Astrocyte (in vitro differentiated cells and primary cell): ENCODE measurements at places on chromosomes 16 and 17.
A peak's percentile ranks its signal among the peaks of the same experiment; 100 is the strongest.

DNA sequence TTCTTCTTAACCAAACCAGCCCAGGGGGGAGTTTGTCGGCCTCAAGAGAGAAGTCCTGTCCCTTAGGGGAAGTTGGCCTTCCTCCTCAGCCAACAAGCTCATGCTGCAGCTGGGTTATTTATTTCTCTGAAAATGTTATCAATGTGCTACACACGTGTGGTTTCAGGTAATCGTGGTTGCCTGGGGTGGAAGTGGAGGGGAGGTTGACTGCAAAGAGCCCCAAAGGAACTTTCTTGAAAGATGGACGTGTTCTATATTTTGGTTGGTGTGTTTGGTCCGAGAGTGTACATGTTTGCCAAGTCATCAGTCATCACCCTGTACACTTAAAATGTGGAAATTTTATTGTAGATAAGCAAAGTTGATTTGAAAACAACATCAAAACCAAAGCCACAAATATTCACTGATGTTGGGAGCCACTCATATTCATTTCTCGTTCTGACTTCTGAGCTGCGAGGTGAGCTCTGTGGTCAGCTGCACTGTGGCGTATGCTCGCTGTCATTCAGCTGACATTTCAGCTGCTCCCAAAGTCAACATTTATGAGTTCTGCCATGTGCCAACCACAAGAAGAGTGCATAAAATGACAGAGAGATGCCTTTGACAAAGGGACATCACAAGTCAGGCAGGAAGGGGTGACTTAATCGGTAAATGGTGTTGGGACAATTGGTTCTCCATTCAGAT lies 26.5 kb upstream of the ADGRG1 start:
- DNase-seq: peak; percentile 27

DNA sequence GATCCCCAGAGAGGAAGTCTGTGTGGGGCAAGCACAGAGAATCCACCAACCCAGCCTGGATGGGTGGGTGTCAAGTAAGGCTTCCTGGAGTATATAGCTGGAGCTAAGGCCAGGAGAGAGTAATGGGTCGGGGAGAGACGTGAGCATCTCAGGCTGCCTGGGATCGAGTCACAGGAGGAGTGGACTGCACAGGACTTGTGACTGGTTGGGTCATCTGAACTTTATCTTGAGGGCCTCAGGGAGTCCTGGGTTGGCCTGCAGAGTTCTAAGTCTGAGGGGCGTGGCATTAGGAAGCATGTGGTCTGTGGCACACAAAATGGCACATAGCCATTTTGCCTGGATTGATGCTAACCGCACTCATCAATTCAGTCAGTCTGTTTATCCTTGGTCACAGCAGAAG lies 1.5 kb downstream of the PLA2G15 start:
- no peak for DNase-seq

- no peak for DNase-seq
Observed at GRCh38 chr16:58923094-58923493, 189.0 kb upstream of the GOT2 start.

DNA sequence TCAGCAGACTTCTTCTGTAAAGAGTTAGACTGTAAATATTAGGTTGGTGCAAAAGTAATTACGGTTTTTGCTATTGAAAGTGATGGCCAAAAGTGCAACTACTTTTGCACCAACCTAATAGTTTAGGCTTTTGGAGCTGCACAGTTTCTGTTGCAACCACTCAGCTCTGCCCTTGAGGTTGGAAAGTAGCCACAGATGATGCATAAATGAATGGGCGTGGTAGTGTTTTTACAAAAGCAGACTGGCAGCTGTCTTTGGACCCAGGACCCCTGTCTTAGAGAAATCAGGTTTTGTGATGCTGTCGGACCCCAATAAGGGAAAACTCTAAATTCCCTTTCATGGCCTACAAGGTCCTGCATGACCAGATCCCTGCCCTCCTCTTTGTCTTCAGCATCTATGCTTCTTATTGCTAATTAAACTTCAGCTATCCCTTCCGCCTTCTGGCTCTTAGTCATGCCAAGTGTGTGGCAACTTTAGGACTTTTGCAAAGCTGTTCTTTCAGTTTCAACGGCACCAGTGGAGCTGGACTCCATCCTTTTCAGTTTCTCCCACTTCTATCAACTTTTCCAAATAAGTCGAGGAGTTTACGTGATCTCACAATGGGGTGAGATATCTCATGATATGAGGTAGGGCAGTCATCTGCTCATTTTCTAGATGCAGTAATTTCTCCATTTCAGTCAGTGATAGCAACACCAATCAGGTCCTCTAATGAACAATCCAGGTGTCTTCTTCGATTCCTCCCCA lies 232.3 kb downstream of the XYLT1 start:
- no peak for DNase-seq

DNA sequence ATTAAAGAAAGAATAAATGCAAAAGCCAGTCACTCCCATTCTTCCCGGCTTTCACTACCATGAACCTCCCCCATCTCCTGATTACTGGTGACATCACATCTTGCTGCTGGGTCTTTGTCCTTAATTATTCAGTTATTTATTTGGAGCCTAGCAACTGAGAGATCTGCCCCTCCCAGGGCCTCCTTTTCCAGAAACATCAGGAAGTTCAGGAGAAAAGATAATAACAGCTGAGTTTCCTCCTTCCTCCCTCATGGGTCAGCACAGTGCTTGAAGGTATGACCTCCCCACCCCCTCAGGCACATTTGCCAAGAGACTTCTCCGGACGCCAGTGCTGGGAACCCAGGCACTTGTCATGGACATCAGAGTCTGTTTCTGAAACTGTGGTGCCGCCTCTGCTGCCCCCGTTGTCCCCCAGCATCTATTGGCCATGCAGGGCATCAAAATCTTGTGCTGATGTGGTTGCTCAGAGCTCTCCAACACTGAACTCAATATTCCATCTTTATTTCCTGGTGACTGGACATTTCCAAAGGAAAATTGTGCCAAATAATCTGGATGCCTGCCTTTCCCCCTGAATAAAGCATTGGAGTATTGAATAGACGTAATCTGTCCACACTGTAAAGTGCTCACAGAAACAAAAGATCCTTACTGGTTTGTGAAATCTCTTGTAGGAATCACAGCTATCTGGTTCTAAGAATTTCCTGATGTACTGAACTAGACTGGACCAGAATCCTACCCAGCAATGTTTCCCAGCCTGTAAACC lies 71.8 kb downstream of the ZNF18 start:
- no peak for DNase-seq

DNA sequence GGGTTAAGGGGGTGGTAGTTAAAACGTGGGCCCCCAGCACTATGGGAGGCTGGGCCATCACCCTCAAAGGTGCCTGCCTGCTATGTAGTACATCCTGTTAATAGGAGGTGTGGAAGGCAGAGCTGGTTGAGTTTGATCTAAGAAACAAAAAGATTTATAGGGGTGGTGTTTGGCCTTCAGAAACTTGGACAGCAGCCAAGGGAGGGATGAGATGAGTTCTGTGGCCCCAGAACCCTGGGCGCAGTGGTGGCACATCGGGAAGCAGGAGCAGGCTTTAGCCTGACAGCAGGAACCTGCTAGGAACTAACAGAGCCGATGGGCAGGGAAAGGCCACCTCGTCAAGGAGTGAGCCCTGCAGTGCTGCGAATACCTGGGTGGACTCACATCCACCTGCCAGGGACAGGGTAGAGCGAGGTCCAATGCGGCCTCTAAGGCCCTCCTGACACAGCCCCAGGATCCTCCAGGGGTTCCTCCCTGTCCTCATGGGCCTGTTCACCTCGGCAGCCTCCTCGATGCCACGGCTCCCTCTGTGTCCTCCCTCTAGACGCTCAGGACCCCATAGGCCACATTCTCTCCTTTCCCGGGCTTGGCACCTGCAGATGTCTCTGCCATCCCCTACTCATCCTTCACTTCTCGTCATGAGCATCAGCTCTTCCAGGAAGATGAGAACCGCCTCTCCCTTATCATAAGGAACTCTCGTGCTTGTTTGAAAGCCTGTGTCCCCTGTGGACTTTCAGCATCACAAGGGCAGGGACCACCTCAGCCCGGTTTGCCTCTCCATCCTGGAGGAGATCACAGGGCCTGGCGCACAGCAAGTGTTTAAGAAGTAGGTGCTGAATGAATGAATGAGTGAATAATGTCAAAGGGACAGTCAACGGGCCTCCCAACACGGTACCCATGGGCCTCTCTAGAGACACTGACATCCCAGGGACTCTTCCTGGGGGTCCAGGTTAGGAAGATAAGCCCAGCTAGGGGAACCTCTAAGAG lies 103.5 kb upstream of the TNRC6C start:
- DNase-seq: no peak

DNA sequence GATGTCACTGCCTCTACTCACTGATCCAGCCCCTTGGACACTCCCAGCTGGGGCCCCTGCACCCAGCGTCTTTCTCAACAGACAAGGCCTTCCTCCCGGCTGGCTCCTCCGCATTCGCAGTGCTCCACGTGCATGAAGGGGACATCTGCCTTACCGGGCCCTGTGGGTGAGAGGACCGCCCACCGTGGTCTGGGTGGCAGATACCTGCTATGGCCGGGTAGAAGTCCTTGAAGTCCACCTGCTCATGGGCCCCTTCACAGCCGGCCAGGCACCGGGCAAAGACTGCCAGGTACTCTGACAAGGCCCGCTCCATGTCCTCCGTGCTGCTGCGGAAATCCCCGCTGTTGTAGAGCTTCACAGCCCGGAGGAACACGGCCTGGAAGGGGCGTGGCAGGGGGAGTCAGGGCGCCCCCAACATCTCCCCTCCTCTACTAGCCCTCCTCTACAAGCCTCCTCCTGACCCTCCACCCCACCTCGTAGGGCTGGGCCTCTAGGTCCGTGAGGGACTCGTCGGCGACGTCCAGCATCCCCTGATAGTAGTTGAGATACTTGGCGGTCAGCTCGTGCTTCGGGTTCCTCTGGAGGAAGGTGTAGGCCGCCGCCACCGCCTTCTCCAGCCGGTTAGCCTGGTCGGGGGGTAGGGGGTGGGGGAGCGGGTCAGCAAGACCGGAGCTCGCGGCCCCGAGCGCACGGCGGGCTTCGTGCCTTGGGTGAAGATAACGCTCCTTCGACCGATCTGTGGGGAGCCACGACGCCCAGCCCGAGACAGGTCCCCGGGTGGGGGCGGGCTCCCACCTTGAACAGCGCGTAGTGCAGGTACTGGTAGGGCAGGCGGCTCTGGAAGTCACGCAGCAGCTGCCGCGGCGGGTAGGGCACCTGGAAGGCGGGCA lies 845 bp downstream of the P3H4 start:
- DNase-seq: no peak

- no peak for DNase-seq
Observed at GRCh38 chr16:31439519-31439918, 3.1 kb downstream of the ZNF843 start.

DNA sequence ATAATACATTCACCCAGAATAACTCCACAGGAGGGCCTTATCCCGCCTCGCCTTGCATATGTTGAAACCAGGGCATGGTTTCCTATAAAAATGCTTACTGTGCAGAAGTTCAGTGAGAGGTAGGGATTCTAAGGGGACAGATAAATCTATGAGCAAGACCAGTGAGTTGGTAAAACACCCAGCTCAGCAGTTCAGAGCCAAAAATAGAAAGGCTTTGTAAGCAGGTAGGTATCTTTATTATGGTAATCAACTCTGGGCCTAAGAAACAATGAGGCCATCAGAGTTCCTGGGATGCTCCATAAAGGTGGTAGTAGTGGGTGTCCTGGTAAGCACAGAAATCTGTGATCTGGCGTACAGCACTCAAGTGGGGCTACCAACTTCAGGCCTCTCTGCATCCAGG lies 549.4 kb upstream of the CDH5 start:
- DNase-seq: no peak
